T-helper 2 cell (primary cell): ENCODE measurements at places on chromosomes 7 and 10.

- DNase-seq: no peak
Measured at GRCh38 chr10:94225589-94225988, 137.2 kb downstream of the NOC3L start.

- no peak for DNase-seq
Measured at GRCh38 chr10:78264361-78264760, 230.7 kb downstream of the RPS24 start.

DNA sequence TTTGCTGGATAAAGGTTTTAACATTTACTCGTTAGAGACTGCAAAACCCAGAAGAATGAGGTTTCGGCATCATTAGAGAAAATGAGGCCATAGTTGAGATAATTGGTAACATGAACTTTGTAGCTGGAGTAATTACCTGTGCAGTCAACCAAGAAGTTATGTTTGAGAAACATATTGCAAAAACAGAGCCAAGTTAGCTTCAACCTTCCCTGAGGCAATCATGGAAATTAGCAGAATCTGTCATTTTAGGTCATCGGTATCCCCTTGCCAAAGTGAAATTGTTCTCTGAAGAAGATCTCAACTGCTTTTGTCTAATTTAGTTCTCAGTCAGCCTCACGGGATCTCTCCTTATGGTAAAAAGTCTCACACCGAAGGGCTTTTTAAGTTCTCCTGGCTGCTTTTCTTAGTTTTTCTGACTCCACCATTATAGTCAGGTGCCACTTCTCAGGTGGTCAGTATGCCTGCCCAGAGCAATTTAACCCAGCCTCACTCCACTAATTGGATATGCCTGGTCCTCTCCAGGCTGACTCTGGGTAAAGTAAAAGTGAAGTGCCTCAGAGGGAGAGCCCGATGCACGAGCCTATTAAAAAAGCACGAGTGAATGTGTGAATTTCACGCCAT is 52.5 kb downstream of the NRCAM start:
- no peak for DNase-seq

DNA sequence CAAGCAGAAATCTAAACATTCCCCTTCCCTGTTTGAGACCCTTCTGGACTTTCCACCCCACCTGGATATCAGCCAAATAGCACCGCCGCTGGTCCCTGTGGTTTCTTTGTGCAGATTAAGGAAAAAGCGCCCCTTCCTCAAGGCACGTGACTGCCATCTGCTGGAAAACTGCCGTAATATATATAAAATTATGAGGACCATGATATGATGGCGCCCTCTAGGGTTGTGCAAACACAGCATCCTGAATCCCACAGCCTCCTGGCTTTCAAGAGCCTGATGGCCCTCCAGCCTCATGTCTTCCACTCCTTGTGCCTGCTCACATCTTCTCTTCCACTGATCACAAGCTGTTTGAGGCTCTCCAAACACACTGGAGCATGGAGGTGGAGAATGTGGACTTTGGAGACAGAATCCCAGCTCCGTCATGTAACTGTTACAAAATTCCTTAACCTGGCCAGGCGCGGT is 121.3 kb downstream of the MYL10 start:
- DNase-seq: peak; percentile 45

DNA sequence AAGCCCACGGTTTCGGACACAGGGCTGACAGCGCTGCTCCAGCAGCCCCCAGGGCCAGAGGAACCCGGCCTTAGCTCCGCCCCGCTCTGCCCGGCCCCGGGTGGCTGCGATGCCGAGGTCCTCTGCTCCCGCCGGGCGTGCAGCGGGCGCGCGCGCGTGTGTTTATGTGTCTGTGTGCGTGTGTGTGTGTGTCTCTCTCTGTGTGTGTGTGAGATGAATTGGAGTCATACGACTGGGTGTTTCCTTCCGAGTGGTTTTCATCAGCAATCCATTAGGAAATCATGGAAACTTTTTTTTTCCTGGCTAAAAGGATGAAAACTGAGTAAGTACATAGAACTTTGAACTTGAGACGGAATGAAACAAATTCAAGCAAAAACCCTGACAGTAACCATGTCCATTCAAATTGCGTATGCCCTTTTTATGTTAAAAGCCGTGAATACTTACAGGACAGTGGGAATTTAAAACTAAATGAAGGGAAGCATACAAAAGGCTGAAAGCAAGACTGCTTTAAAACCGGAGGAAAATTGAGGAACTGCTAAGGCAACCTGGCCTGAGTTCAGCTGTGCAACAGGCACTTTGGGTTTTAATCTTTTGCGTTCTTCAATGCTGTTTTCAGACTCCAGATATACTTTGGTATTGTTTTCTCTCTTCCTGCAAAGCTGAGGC is at the start of gene CPED1:
Gene CPED1 (plus strand): TSS at position 121 of the 666 bp plus-strand sequence. CDS start 911 bp downstream, outside the sequence.
- DNase-seq: no peak

DNA sequence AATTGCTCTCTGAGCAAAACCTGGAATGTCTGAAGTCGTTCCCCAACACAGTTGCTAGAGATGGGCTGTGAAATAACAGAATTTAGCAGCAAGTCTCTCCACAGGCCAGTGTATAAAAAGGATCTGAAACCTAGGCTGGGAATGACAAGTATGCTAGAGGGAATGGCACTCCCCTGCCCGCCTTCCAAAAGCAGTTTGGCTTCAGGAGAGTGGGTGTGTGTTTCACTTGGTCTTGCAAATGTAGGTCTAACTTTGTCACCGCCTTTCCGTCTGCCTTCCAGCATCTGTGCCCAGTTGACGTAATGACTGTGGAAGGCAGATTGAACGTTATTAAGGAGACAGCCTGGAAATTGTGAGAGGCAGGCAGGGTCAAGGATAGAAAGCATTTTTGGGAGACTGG is 18.0 kb upstream of the MTURN start:
- DNase-seq: no peak

GRCh38 chr10:133359972-133360610 is 2.3 kb upstream of the FUOM start:
- no peak for DNase-seq

GRCh38 chr10:119362122-119362521 is 154.8 kb downstream of the GRK5 start:
- DNase-seq: no peak

GRCh38 chr7:106185719-106186118 is 73.6 kb upstream of the SYPL1 start:
- no peak for DNase-seq

- DNase-seq: no peak
Measured at GRCh38 chr10:26460736-26461135, 22.6 kb downstream of the APBB1IP start.

DNA sequence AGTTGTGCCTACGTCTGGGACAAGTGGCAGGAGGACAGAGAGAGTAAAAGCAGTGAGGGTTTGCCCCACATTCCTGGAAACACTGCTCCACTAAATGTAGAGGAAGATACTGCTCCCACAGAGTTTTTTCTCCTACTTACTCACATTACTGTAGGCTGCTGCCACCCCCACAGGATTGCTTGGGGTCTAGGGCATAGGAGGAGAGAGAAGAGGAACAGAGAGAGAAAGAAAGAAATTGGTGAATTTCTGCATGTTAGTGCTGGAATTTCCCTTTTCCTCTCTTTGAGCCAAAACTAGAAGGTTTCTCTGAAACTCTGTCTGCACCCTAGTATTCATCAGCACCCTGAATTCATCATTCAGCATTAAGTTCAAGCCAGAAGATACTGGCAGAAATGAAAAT is 397.9 kb downstream of the INHBA start:
- DNase-seq: no peak

DNA sequence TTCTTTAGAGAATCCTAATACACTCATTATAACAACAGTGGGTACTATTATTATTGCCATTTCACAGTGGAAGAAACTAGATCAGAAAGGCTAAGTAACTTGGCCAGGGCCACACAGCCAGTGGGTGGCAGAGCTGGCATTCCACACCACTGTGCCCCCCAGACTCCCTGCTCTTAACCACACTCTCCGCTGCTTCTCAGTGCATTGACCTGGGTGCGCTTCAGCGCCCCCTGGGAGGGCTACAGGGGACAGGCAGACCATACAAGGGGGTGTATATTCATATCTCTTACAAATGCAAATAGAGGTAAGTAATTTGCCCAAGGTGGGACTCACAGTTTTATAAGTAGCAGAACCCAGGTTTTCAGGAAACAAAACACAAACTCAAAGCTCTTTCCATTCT is 77.0 kb upstream of the NMT2 start:
- DNase-seq: no peak

DNA sequence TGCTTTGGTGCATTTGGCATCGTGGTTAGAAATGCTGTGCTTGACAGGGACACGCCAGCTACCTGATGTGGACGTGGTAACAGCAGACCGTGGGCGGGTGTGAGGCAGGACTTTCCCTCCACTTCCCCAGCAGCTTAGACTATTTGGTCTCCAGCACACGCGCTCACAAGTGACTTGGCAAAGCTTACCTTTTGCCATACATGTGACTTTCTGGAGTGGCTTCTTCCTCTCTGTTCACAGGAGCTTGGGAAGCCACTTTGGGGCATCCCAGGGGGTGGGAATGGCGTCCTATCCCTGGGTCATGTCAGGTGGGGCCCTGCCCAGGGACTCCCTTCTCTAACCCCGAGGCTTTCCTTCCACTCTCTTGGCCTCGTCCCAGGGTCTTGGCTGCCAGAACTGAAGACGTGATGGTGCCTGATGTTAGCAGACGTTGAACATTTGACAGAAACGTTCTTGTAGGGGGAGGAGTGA is 228.7 kb upstream of the KLF6 start:
- DNase-seq: peak; percentile 13

DNA sequence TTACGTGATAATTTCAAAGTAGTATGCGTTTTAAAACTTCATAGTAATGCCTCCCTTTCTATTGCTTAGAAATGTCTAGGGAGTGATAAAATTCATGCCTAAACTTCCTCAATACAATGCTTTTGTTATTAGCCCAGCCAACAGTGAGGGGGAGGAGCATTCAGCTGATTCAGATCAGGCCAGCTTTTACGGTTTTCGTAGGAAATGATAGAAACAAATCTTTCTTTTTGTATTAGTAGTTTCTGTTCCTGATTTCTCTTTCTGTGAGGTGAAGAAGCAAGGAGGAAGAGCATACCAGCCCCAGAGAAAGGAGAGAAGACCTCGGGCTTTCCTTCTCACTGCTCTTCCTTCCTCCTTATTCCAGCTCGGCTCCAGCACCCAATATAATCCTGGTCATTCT is 35.2 kb upstream of the ITPRID1 start:
- no peak for DNase-seq

DNA sequence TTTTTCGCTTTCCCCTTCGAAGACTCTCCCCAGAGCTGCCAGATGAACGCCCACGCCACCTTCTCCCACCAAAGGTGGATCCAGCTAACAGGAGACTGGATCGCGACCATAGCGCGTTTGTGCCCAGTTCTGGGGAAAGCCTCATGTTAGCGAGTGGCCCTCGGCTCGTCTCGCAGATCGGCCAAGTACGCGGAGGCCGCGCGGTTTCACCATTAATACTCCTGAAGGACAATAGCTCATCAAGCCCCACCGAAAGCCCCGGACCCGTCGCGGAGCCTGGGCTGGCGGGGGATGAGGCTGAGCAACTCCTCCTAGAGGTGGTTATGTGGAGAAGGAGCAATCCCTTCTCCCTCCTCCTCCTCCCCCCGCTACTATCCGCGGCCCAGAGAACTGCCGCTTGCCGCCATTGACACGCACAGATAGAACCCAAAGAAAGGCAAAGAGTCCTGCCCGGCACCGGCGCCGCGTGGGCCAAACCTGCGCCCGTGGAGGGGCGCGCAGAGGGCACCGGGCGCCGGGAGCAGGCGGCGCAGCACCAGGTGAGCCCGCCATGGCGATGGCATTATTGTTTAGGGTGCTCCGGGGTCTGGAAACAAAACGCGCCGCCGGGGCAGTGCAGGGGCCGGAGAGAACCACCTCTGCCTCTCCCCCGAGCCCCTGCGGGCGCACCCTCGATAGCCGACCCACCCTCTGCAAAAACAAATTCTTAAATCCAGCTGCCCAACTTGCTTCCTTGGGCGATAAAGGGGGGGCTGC is at the start of gene MACROH2A2:
Gene MACROH2A2 (plus strand): TSS at position 385 of the 756 bp plus-strand sequence. CDS start 22,813 bp downstream, outside the sequence.
- no peak for DNase-seq

DNA sequence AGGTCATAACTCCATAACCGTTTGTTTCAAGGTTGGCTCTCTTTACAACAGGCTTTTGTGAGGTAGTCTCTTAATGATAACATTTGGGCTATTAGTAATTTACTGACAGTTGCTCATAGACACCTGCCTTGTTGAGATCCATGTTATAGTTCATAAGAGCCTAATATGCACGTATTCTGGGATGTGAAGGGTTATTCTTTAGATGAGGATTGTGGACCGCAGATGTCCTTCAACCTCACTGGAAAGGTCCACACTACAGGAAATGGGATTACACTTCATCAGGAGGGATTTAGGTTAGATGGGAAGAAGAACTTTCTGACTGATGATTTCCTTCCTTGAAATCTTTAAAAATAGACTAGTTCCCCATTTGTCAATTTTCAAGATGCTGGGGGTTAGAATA is 62.8 kb downstream of the SAMD9 start:
- DNase-seq: no peak

DNA sequence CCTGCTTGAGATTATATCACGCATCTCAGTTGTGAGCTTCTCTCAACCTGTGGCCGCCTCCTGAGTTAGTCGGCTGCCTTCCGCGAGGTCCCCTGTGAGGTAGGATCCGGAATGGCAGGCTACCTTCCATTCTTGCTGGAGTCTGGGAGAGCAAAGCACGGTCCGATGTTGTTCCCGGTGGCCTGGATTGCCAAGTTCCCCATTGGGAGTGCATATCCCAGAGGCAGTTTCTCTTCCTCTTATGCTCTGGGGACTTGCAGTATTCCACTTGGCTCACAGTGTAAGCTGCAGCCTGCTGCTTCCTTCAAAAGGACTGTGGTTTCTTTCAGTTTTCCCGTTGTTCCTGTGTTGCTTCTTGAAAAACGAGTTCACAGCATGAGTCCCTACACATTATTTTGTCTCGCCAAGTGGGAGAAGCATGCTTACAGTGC is 225.4 kb upstream of the ZWINT start:
- DNase-seq: no peak
